Spinal cord (tissue), 10 donors: ENCODE measurements at places on chromosomes 5 and 9. TPM values are rescaled to one million over a fixed set of nuclear protein-coding genes. Genes with fewer than 3 reads are reported as not detected.

BNC2 gene
- polyA plus RNA-seq = 7.6 TPM

MARCHF11 gene
- 16.5 TPM for polyA plus RNA-seq

MVB12B gene
- polyA plus RNA-seq = 77.9 TPM

G3BP1 gene
- 75.5 TPM for polyA plus RNA-seq

ARID3C gene
- 0.66 TPM for polyA plus RNA-seq

NUTM2F gene
- not detected for polyA plus RNA-seq

STX17 gene
- polyA plus RNA-seq = 16.2 TPM

ORM2 gene
- polyA plus RNA-seq = not detected

AFAP1L1 gene
- polyA plus RNA-seq = 10.8 TPM

PLAC8L1 gene
- polyA plus RNA-seq = 2.1 TPM

SKIC3 gene
- 59.0 TPM for polyA plus RNA-seq

SPAG8 gene
- 16.5 TPM for polyA plus RNA-seq

PCDHGB2 gene
- polyA plus RNA-seq = 14.0 TPM

C9orf50 gene
- 0.59 TPM for polyA plus RNA-seq

ZNF474 gene
- polyA plus RNA-seq = 2.6 TPM

LIX1 gene
- polyA plus RNA-seq = 42.6 TPM

TCF7 gene
- polyA plus RNA-seq = 9.4 TPM

RNF208 gene
- polyA plus RNA-seq = 66.6 TPM

SLC12A7 gene
- 19.4 TPM for polyA plus RNA-seq

ADAMTS19 gene
- polyA plus RNA-seq = 1.6 TPM

FAM163B gene
- 22.2 TPM for polyA plus RNA-seq

CDK5RAP2 gene
- 44.6 TPM for polyA plus RNA-seq

JAKMIP2 gene
- 45.7 TPM for polyA plus RNA-seq

NREP gene
- polyA plus RNA-seq = 982 TPM

ABO gene
- 0.81 TPM for polyA plus RNA-seq

HSDL2 gene
- 47.7 TPM for polyA plus RNA-seq

DPYSL3 gene
- polyA plus RNA-seq = 523 TPM

IFNB1 gene
- not detected for polyA plus RNA-seq

LHX6 gene
- 3.2 TPM for polyA plus RNA-seq

WWC1 gene
- polyA plus RNA-seq = 38.7 TPM

PTGS1 gene
- polyA plus RNA-seq = 5.6 TPM

OR1J2 gene
- not detected for polyA plus RNA-seq

FOXD4L5 gene
- 0.81 TPM for polyA plus RNA-seq

BARHL1 gene
- 3.3 TPM for polyA plus RNA-seq

ELAVL2 gene
- polyA plus RNA-seq = 74.4 TPM

IFNA13 gene
- polyA plus RNA-seq = not detected

PKN3 gene
- 5.9 TPM for polyA plus RNA-seq

ICE1 gene
- polyA plus RNA-seq = 25.9 TPM

GPR151 gene
- polyA plus RNA-seq = 0.16 TPM

MAN1B1 gene
- polyA plus RNA-seq = 81.3 TPM

DBN1 gene
- 241 TPM for polyA plus RNA-seq

PDE6A gene
- polyA plus RNA-seq = 0.24 TPM

FAM151B gene
- polyA plus RNA-seq = 3.7 TPM
